ENCODE measurements at places on chromosomes 3 and 15.

DNA sequence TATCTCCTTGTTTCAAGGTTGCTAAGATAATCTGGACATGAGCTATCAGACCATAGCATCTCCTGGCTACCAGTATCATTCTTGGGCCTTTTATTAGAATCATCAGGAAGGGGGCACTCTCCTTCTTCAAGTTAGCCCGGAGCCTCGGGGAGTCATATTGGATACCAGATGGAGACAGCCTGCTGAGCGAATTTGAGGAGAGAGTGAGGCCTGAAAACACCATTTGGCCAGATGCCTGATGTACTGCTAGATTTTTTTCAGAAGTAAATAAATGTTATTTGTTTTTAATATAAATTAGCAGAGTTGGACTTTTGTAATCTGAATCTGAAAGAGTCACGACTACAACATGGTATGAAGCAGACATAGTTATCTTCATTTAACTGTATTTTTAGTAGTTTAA is 848.6 kb downstream of the IGSF11 start:
- DNase-seq, result no peak

DNA sequence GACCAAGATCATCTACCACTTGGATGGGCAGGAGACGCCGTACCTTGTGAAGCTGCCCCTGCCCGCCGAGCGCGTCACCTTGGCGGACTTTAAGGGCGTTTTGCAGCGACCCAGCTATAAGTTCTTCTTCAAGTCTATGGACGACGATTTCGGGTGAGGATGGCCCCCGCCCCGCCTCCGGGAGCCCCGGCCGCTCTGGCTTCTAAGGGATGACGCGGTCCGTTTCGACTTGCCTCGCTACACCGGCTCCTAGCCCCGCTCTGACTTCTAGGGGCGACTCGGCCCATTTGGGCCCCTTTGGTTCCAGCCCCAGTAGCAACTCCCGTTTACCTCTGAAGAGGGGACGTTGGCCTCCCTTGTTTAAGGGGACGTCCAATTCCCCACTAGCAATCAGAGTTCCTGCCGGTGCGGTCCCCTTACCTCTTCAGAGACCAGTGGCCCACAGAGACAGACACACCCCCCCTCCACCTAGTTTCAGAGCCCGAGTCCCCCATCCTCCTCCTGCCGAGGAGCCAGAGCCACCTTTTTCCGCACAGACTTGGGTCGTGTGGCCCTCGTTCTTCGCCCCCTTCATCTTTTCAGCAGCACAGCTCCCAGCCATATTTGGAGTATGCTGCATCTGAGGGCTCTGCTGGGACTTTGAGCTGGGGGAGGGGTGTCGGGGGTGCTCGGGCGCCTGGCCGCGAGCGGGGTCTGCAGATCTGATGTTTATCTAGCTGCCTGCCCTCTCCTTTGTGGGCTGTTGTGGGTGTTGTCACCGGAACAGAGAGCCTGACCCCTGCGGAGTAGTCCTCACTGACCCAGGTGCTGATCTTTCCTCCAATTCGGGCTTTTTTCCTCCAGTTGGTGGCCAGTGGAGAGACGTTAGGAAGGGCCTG is 706 bp downstream of the DVL3 start:
- no peak for DNase-seq

GRCh38 chr3:15479400-15480224 is 41.9 kb downstream of the COLQ start:
- DNase-seq, result peak; percentile 14

DNA sequence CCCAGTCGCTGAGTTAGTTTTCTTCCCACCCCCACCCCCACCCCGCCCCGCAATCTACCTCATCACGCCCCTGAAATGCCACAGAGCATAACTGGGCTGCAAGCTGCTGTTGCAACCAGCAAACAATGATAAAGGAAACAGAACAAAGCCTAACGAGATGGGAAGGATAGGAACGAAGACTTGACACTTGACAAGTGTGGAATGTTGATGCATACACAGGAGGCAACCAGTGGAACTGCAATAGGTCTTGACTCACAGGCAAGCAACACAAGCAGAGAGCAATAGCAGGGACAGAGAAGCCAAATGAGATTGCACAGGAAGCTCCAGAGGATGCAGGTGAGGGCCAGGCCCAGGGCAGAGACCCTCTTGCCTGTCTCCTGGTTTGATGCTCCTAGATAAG is 225.9 kb downstream of the IGSF11 start:
- no peak for DNase-seq

DNA sequence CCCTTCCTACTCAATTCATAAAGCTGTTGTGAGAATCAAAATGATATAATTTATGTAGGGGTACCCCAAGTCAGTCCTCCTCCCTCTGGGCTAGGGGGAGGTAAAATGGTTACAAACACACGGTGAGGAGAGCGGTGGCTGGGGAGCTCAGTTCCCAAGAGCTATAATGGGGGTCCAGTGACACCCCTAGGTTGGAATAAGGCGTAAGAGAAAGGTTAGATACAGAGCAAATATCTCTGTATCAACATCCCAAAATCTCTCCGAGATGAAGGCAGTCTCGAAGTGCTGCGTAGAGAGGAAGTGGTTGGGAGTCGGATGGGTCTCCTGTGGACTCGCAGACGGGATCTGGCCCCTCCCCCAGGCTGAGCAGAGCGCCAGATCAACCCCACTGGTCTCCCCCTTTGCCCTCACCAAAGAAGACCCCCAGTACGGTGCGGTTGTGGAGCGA is 1.8 kb downstream of the DUOX2 start:
- DNase-seq, result no peak

- DNase-seq, result peak; percentile 82
These were observed 9.6 kb upstream of the RASA2 start for GRCh38 chr3:141477224-141477623.

DNA sequence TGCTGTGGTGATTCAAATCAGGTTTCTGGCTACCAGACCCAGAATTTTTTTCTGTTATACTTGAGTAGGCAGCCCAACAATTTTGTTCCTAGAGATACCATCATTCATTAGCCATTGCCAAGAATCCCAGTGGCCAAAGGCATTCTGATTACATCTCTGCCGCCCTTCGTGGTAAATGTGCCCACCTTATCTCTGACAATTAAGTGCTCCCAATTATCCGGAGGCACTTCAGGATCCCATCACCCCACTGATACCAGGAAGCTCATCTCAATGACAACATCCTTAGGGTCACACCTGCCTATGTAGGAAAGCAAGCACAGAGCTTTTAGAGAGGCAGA is 43.2 kb upstream of the RPL35A start:
- DNase-seq, result no peak

DNA sequence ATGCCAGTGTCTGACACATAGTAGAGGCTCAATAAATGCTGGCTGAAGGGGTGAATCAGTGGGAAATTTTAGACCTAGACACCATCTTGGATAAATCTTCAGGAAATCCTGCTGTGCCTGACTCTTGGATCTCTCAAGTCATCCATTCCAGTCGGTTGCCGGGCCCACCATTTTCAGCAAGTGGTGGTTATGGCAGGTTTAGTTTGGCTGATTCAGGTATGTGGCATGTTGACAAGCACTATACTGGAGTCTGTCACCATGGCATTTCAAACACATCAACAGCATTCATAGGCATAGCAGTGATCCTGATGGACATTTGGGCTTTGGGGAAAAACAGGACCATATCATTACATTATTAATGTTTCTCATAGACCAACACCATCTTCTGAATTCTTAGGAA is 25.7 kb upstream of the APH1B start:
- DNase-seq, result no peak

DNA sequence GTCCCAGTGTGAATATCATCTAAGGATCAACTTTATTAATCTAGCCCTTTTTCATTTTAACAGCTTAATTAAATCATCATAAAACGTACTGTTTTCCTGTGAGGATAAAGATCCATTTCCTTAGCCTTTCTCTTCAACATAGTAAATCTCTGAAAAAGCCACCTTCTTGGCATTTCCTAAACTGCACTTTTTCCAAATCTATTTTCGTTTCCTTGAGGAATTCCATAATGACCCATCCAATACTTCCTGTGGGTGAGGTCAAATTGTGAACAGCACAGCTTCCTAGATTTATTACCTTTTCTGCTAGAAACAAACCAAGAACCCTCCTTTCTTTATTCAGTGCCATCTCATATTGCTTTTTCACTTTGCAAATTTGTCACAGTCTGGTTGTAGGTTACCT is 129.4 kb upstream of the CNTN4 start:
- DNase-seq, result no peak

DNA sequence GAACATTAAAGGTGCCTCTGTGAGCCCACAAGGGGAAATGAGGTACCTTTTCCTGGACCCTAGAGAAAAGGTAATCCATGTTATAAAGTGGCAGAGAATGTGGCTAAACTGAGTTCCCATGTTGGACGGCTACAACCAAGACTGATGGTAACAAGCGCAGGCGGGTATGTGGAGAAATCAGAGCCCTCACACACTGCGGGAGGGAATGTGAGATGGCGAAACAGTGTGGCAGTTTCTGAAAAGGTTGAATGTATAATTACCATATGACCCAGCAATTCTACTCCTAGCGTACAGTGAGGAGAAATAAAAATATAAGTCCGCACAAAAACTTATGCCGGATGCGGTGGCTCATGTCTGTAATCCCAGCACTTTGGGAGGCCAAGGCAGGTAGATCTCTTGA is 24.1 kb upstream of the SHISA5 start:
- DNase-seq, result no peak

DNA sequence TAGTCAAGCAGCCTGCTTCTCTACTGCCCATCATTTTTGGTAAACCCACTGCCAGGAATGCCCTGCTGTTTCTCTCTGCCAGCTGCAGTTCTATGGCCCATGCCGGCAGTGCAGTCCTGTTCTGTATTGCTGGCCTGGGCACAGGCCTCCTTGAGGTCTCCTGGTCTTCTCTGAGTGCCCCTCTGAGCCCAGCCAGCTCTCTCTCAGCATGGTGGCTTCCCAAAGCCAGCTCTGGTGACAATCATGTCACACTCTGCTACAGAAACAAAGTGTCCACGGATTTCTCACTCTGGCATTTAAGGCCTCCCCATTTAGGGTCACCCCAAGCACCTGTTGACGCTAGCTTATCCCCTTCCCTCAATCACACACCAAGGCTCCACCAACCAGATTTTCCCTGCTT is 24.5 kb downstream of the SRPRB start:
- DNase-seq, result no peak

GRCh38 chr3:44772099-44772442 is 10.5 kb downstream of the KIF15 start:
- DNase-seq, result no peak
